Activated CD4-positive, alpha-beta T cell treated with anti-CD3 and anti-CD28 coated beads for 4 hours (primary cell): ENCODE measurements at places on chromosomes 1 and 21.

DNA sequence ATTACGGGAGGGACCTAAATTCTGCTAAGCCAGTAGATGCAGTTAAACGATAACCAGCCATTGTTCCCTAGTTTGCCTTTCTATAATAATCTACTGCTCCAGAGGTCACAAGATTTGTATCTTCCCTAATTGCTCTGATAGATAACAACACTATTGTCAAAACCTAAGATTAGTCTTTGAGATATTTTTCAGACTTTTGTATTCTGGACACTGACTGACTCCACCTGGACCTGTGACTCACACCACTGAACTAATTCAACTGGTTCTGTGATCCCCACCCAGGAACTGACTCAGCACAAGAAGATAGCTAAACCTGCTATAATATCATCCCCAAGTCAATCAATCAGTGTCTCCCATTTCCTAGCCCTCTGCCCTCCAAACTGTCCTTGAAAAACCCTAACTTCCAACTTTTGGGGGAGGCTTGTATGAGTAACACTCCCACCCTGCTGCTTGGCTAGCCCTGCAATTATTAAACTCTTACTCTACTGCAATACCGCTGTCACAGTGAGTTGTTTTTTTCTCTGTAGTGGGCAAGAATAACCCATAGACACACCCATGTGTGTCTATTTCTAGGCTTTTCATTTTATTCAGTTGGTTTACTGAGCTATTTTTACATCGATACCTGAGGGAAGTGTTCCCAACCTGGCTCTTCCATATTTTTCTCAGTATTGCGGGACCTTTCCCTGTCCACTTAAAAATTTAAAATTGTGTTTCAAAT lies 11.2 kb downstream of the KIFAP3 start:
- DNase-seq, result no peak

DNA sequence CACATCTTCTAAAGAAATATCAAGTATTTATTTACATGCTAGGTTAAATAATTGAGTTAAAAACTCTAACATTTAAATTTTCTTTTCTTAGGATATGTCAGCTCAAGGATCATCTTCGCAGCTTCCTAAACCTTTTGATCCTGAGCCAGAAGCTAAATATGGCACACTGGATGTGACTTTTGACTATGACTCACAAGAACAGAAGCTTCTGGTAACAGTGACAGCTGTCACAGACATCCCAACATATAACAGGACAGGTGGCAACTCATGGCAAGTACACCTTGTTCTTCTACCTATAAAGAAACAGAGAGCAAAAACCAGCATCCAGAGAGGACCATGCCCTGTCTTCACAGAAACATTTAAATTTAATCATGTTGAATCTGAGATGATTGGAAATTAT lies 132.7 kb upstream of the SERTAD4 start:
- no peak for DNase-seq

GRCh38 chr1:216788671-216789070 lies 65.4 kb upstream of the ESRRG start:
- DNase-seq, result no peak

- no peak for DNase-seq
These were observed 27.6 kb downstream of the SLC44A5 start for GRCh38 chr1:75583282-75583681.

GRCh38 chr1:109832945-109833344 lies 69.2 kb upstream of the EPS8L3 start:
- DNase-seq, result no peak

DNA sequence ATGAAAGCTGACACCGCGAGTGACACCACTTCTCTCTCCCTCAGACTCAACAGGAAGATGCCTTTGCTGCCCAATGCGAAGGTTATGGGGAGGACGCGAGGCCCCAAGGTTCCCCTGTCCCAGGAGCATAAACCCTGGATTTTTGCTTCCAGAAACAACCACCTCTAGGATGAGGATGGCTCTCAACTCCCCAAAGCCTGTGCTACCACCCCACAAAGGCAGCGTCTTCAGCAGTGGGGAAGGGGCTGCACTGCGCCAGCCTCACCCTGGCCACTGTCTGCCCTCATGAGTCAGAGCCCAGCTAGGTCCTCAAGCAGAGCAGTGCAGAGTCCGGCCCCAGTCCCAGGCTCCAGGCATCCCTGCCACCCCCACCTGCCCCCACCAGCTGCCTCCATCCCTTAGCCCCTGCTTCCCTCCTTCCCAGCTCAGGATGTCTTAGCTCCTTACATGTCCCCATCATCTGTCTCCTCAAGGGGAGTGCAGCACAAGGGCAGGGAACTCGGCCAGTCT lies 6.9 kb upstream of the SRARP start:
- DNase-seq, result no peak

DNA sequence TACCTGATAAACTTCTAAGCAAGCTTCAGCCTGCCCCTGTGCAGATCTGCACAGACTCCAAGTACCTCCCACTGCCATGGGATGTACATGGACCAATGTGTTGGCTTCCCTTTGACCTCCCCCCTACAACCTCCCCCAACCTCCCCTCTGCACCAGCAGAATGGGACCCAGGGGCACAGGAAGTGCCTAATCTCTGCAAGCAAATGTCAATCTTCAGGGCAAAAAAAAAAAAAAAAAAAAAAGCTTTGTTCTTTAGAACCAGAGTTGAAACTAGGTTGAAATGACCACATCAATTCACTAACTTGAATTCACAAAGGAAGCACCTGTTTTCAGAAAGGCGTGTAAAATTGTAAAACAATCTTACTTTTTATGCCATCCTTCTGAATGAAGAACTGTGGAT lies 53.9 kb upstream of the TIAM1 start:
- no peak for DNase-seq

DNA sequence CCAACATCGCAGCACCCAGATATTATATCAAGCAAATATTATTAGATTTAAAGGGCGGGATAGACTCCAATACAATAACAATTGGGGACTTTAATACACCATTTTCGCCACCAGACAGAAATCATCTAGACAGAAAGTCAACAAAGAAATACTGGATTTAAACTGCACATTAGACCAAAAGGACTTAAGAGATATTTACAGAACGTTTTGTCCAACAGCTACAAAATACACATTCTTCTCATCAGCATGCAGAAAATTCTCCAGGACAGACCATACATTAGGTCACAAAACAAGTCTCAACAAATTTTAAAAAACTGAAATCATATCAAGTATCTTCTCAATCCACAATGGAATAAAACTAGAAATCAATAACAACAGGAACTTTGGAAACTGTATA lies 121.2 kb downstream of the ACBD6 start:
- DNase-seq, result no peak

DNA sequence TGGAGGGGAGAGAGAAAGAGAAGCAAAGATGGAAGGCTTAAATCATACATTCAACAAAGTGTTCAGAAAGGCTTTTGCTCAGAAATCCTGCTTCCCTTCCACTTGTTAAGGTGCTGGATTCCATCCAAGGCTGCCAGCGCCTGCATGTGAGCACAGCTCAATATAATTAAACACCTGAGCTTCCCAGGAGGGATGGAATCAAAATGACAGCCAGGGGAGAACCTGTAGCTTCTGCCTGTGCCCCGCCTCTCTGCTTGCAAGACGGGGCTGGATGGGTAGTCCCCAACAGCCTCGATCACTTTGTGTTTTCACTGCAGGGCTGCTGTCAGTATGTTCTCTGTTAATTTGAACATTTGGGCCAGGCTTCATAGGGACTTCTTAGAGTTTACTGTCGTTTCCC lies 225.7 kb downstream of the KCNH1 start:
- DNase-seq, result no peak

DNA sequence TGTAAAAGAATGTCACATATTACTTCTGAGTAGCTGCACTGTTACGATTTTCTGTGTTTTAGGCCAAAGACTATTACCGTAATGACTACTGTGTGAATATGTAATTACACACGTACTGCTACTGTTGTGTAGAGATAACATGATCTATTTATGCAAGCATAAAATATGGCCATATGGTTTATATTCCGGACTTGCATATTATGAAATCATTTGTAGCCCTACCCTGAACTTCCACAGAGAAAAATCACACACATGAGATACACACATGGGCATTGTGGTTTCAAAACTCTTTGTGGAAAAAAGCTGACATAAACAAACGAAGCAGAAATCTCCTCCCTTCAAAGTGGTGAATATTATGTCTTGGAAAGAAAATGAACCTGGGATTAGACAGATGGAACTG lies 373.0 kb upstream of the ADAMTS5 start:
- DNase-seq, result no peak

- no peak for DNase-seq
These were observed 12.4 kb downstream of the HS2ST1 start for GRCh38 chr1:86926883-86927282.

DNA sequence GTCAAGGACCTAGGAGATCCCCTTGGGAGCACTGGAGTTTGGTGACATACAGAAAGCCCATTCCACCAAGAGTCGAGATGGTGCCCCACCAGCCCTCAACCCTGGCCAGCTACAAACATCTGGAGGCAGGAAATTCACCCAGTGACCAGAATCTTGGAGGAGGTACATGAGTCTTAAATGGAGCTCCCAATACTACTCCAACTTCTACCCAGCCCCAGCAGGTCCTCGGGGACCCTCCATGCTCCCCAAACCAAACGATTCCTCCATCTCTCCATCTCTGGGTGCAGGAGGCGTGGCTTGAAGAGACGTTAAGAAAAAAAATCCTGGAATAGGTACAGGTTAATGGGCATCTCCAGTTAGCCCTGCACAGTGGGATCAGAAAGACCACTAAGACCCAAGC lies 5.5 kb upstream of the RASSF5 start:
- no peak for DNase-seq

DNA sequence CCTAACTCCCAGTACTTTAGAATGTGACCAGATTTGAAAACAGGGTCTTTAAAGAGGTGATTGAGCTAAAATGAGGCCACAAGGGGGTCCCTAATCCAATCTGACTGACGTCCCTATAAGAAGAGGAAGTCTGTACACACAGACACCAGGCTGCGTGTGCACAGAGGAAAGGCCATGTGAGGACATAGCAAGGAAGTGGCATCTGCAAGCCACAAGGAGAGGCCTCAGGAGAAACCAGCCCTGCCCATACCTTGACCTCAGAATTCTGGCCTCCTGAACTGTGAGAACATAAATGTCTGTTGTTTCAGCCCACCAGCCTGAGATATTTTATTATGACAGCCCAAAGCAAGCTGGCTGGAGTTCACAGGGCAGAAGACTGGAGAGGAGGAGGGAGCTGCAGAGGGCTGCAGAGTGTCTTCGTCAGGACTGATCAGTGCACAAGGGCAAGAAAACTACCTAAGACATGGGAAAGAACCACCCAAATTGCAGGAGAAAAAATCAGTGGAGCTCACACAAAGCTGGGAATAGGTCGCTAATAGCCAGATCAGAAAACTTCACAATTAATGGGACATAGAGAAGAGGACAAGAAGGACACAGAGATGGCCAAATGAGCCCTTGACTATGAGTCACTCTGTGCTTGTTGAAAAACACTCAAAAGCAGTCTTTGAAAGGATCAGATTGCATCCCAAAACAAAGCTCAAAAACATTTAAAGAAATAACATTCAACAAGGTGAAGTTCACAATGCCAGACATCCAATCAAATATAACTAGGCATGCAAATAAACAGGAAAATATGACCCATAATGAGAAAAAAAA lies 14.1 kb upstream of the WNT9A start:
- DNase-seq, result no peak

DNA sequence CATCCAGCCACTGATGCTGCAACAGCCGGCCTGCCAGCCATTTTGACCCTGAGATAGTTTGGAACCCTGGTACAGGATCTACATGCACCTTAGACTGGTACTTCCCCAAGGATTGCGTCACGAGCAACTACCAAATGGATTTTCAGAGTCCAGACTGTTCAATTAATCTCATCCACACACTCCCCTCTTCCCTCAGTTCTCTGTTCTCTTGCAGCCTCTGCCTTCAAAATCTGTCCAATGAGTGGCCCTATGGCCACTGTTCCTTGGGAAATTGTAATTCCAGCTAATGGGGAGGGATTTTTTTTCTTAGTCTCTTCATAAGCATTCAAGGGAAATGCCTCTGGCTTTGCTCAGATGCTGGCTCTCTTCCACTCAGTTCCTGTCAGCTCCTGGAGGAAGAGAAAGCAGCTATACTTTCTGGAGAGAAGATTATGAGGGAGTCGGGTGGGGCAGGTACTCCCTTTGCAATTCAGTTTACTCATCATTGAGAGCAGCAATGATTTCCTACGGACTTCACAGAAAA lies 19.8 kb upstream of the UAP1 start:
- no peak for DNase-seq

GRCh38 chr1:87140831-87141540 lies 187.7 kb upstream of the LMO4 start:
- DNase-seq, result no peak

- DNase-seq, result no peak
These were observed 87.5 kb downstream of the FGGY start for GRCh38 chr1:59384443-59384842.

- DNase-seq, result no peak
These were observed 680 bp upstream of the CNN3 start for GRCh38 chr1:94927405-94928175.

- no peak for DNase-seq
These were observed 357.3 kb downstream of the PTBP2 start for GRCh38 chr1:97078872-97079271.

DNA sequence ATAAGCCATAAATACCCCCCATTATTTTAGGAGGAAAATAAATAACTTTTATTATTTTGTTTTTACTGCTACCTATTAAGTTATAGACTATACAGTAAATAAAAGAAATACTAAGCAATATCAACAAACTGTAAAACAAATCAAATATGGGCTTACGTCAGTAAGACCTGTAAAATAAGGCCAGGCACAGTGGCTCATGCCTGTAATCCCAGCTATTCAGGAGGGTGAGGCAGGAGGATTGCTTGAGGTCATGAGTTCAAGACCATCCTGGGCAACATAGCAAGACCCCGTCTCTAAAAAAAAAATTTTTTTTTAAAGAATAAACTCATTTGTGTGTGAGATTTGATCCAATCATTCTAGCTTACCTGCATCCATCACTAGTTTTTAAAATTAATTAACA lies 17.8 kb downstream of the EGLN1 start:
- no peak for DNase-seq

GRCh38 chr21:45617021-45617921 lies 26.3 kb upstream of the PCBP3 start:
- DNase-seq, result no peak

- no peak for DNase-seq
These were observed 82.2 kb downstream of the PAPPA2 start for GRCh38 chr1:176545034-176545639.

DNA sequence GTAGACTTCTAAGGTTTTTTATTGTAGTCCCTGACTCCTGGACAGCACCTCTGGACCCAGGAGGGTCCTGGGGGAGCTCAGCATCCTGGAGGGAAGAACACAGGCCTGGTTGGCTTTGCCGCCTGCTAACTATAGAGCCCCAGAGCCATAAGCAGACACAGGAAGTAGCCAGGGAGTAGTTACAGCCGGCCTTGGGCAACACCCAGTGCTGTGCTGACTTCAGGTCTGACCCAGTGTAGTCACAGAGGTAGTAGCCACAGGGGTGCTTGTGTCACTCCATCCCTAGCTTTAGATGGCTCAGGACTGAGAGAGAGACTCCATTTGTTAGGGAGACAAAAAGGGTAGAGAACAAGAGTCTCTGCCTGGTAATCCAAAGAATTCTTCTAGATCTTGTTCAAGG lies 21.9 kb downstream of the MCOLN2 start:
- DNase-seq, result no peak
